ENCODE measurements at places on chromosomes 3 and 15.
A peak's percentile ranks its signal among the peaks of the same experiment; 100 is the strongest.

DNA sequence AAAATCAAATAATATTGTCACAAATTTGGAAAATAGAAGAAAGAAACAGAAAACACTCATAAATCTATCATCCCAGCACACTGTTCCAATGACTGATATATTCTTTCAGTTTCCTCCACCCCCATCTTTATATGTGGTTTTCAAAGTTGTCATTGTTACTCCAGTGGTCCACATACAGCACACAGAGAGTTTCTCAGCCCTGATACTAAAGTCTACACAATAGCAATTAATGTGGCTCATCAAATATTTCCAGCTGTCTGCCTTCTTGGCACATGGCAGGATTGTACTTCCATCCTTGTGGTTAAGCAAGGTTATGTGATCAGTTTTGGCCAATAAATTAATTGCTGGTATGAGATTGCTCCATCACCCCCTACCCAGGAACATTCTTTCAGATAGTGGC is 221.7 kb downstream of the PDCD6IP start:
- no peak for DNase-seq

DNA sequence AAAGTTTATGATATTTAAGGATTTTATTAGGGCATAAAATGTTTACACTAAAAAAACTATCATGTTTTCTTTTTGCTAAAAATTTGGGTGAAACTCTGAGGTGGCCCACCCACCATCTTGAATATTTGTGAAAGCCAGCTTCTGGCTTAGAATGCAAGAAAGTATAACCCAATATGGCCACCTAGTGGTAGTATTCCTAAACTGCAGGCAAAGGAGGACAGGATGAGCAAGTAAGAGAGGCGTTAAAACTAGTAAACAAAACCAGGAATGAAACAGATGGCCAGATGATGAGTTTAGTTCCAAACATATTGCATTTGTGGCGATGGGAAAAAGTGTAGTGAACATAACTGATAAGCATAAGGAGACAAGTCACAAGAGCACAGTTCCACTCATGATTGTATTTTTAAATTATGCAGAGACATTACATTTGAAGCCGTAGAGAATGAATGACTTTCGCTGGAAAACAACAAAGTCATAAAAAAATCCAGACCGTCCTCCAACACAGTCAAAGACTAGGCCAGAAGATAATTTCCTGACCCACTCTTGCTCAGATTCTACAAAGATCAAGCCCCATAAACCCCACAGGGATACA is 103.3 kb upstream of the PRTG start:
- DNase-seq, result peak; percentile 45

DNA sequence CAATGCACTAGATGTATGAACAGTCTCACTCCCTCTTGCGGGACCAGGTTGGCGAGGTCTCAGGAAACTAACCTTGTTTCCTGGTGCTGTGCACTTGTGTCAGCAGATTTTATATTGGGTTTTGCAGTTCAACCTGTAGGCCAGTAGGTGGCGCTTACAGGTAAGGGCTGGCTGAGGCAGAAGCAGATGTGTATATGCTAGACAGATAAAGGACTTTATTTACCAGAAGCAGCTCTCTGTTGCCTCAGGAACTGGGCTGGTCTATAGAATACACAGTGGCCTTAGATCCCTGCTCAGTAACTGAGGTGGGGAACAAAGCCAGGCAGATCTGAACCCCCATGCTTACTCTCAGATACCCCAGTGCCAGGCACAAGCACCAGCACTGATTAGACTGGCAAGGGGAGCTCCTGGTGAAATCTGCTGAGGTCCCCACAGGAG is 296.8 kb downstream of the DOCK3 start:
- DNase-seq, result peak; percentile 3

DNA sequence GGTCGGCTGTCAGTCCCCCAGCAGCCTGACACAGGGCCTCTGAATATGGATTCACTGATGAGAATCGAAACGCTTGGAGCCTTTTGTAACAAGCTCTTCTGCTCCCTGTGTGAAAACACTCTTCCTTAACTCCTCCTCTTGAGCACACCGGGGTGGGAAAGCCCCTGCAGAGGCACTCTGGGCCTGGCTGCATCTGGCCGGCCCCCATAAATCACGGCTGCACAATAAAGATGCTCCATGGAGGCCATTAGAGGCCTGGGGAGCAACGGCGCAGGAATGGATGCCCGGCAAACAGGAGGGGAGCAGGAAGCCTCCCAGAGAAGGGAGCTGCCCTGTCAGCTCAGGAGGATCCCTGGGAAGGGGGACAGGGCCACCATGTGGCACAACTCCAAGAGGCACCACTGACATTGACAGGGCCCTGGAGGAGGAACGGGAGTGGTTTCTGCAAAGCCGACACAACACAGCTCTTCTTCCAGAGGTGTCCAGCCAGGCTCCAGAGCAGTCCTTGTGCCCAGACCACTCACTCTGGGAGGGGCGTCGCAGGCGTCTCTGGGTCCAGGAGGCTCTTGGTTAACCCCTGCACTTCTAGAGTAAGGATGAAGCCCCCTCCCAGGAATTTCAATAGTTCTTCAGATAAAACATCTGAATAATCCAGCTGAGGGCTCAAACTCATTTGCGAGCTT is 509.3 kb upstream of the PPP2R3A start:
- no peak for DNase-seq

GRCh38 chr3:187264021-187264420 is 27.5 kb downstream of the MASP1 start:
- no peak for DNase-seq

DNA sequence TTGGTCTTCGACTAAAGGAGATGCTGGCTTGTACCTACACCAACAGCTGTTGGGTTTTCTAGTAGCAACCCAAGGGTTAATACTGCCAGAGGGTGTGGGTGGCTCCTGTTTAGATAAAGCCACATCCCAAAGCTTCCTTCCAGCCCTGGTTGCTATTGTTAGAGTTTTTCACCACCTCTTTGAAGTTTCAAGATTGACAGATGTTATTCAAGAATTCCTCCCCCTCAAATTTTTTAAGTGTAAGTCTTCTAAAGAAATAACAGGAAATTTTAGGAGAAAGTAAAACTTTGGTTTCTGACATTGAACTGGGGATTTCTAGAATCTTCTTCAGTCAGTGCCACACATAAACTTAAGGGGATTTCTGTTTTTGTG is 60.9 kb downstream of the TGFBR2 start:
- no peak for DNase-seq

DNA sequence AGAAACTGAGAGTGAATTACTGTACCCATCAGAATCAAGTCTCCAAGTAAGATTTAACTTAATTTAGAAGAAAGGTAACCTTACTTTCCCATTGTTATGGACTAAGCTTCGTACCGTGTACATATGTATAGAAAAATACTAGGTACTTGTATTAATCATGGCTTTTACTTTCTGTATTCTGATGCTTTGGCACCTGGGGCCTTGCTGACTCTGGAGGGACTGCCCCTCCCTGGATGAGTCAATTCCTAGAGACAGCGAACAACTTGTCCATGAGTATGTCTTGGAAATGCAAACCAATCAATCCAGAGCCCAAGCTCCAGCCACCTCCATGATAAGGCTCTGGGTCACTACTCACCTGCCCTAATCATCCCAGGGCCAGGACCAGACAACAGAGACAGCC is 50.0 kb upstream of the DGKG start:
- no peak for DNase-seq

- DNase-seq, result no peak
Measured at GRCh38 chr3:139735191-139735590, 57.4 kb upstream of the NMNAT3 start.

- no peak for DNase-seq
Measured at GRCh38 chr3:98048586-98048985, 13.5 kb upstream of the GABRR3 start.

- DNase-seq, result peak; percentile 36
Measured at GRCh38 chr3:87997298-87997697, 61.5 kb downstream of the CGGBP1 start.

- no peak for DNase-seq
Measured at GRCh38 chr15:31905054-31905453, 125.3 kb upstream of the CHRNA7 start.

- no peak for DNase-seq
Measured at GRCh38 chr3:7959094-7959493, 542.5 kb upstream of the LMCD1 start.

- DNase-seq, result no peak
Measured at GRCh38 chr15:69857250-69857649, 240.5 kb downstream of the TLE3 start.

DNA sequence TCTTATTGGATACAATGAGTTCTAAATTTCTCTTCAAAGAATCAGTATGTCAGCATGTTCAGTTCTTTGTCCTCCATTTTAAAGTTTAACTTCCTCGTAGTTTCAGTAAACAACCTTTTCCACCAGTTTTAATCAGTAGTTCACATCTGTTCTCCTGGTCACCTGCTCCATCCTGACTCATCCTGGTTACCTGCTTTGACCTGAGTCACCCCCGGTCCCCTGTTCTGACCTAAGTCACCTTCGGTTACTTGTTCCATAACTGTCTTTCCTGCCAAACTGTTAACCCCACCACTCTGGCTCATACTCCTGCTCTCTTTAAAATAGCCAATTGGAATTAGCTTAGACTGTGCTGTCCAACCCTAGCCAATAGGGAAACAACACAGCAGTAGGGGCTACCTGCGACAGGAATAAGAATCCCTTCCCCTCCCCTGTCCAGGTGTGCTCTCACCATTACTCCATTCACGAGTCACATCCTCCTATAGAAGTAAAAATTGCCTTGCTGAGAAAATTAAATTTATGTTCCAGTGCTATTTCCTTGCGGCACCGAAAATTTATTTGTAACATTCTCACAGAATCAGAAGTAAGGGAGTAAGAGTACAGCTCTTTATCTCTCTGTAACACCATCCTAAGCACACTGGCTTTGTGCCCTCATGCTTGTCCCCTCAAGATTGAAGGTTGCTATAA is 23.8 kb downstream of the TRANK1 start:
- DNase-seq, result no peak

- DNase-seq, result no peak
Measured at GRCh38 chr15:57427367-57427821, 51.1 kb downstream of the CGNL1 start.

DNA sequence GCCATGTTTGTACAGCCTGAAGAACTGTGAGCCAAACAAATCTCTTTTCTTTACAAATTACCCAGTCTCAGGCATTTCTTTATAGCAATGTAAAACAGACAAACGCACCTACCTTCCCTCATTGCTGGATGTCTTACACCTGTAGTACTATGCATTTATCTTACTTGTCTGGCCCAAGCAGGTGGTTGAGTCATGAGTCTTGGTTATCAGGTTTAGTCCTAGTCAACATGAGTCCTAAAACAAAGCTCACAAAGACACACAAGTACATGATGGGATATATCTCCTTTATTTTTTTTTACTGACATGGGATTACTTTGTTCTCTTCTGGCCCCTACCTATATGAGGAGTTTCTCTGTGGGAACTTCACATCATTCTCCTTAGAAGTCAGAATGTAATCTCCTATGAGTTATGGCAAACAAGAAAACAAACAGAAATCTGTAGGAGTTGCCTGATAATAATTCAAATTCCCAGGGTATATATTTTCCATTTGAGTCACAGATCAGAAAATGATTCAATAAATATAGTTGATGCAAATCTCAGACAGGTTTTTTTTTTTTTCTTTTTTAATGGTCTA is 33.6 kb upstream of the PLSCR2 start:
- no peak for DNase-seq

DNA sequence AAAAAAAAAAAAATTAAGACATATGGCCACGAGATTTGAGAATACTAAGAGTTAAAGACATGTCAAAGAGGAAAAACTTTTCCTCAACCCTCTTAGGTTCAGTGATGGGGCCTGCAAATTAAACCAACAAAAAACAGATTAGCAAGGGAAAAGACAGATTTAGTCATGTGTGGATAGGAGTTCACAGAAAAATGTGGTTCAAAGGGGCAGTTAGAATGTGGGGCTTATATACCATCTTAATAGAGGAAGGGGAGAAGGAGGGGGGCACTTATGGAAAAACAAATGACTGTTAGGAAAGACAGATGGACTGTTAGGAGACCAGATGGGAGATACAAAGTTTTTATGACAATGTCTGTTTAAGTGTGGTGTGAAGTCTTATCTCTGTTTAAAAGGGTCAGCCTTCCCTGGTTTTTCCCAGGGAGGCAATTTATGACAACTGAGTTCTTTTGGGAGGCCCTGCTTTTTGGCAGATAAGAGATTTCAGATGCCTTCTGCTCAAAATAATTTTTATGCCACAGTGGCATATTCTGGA is 68.7 kb upstream of the FURIN start:
- no peak for DNase-seq

- DNase-seq, result no peak
Measured at GRCh38 chr15:40048926-40049475, 10.0 kb upstream of the SRP14 start.

DNA sequence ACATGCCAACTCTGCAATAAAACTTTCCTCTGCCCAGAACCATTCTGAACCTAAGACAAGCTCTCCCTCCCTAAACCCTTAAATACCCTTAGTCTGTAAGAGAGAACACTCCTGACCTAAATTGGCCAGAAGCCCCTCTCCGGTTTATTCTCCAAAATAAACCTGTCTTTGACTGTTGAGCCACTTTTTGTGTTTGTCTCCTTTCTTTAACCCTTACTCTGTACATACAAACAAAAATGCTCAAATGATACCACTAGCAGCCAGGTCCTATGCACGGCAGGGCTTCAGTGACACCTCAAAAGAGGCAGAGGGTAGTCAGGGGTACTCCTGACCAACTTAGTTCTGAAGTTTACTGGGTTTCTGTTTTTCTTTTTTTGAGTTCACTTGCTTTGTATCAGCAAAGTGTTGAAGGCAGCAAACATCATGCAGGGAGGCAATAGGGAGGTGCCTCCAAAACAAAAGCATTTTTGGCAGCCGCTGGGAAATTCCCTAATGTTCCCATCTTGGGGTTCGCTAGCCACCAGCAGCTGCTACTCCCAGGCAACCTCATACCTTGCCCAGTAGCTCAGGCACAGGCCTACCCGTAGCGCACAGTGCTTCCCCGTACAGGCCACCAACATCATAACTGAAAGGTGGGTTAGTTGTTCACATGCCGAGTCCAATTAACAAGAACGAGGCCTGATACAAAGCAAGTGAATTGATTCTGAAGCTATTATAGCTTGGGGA is 62.9 kb upstream of the GCNT3 start:
- DNase-seq, result no peak

DNA sequence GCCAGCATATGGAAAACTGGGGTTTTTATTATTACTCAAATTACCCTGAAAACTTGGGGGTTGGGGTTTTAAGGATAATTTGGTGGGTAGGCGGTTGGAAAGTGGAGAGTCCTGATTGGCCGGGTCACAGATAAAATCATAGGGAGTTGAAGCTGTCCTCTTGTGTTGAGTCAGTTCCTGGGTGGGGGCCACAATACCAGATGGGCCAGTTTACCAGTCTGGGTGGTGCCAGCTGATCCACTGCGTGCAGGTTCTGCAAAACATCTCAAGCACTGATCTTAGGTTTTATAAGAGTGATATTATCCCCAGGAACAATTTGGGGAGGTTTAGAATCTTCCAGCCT is 4.9 kb upstream of the ZNF662 start:
- no peak for DNase-seq

Data from skeletal muscle cell (primary cell).